ENCODE measurements at places on chromosomes 5 and 9.

- no peak for DNase-seq
Observed at GRCh38 chr5:105978011-105978410, 1692.7 kb downstream of the EFNA5 start.

GRCh38 chr5:93246090-93246855 is 334.7 kb downstream of the NR2F1-AS1 start:
- no peak for DNase-seq

DNA sequence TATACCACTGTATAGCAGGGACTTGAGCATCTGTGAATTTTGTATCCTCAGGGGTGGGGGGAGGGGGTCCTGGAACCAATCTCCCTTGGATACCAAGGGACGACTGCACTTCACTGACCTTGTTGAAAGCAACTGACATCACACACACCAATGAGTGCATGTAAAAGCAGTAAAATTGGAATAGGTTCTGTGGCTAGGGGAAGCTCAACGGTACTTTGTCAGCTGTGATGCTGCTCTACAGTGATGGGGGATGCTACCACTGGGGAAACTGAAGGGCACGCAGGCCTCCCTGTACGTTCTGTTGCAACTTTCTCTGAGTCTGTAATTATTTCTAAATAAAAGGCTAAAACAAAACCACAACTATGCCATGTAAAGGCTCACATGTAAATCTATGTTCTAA is 47.0 kb upstream of the RETREG1 start:
- no peak for DNase-seq

- peak; percentile 38 for DNase-seq
Observed at GRCh38 chr5:180080486-180081280, 9.1 kb upstream of the RNF130 start.

DNA sequence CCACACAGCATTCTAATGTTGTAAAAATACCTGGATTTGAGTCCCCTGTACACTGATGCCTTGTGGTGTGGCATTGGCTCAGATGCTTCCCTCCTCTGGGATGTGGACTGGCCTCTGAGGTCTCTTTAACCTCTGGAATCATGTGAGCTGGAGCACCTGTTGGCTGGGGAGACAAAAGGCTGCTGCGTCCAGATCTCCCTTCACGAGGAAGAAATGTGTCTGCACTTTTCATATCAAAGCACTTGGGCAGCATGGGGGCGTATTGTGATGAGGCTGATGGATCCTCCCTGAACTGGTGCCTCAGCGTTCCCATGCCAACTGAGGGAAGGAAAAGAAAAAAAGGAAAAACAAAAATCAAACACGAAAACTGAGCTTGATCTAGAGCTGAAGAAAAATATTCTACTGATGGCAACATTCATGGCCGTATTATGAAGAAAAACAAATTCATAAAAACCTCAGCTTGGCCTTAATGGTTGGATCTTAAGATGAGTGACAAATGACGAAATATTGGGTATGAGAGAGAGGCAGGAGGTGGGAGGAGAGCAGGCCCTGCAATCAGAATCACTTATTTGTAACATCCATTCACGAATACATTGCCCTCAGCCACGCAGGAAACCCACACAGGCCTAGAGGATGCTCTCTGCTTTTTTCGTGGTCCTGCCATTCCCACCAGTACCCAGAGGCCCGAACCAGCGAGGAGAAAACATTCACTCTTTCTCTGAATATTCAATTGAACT is 26.2 kb downstream of the GRIA1 start:
- DNase-seq = no peak

- DNase-seq = peak; percentile 31
Observed at GRCh38 chr9:129624947-129625346, 1.0 kb upstream of the NTMT1 start.

DNA sequence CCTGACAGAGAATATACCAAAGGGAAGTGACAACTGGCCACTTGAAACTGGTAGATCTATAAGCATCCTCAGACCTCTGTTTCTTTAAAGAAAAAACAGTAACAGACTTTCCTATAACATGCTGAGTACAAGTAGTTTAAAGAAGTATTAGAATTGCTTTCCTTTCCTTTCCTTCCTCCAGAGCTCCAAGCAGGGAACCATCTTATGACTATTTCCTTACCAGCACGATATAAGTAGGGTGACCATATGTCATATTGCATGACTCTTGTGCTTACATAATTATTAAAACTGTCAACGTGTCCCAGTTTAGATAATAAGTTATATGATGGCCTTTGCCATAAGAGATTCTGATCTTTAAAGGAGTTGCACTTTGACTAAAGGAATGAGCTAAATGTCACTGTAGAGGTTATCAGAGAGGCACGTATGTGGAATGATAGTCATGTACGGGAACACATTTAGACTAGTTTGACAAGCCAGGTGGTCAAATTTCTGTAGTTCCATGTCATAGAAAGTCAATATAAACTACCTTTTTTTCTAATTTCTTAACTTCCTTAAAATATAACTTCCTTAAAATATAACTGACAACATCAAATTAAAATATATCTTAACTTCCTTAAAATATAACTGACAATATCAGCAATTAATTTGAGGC is 212.7 kb upstream of the CD180 start:
- DNase-seq = no peak

DNA sequence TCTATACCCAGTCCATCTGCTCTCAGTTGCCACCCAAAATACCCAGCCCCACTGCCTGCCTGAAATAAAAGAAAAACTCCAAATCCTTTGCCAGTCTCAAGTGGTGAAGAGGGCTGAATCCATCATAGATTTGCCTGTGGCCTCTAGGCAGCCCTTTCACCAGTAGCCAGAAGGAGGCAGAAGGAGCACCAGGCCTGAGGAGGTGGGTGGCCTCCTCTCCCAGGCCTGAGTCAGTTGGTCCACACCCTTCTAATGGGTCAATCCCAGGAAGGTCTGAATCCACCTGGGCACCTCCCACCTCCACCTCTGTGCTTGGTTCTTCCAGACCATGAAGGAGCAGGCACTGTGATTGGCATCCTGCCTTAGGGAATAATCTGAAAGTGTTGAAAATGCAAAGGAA is 97.0 kb downstream of the DAPK1 start:
- no peak for DNase-seq

GRCh38 chr5:131363811-131364506 is 100.1 kb downstream of the CDC42SE2 start:
- DNase-seq = no peak

- DNase-seq = peak; percentile 22
Observed at GRCh38 chr9:14428781-14429230, 114.9 kb upstream of the NFIB start.

GRCh38 chr5:76689321-76690036 is 26.4 kb upstream of the F2R start:
- DNase-seq = no peak
